ENCODE measurements at places on chromosomes 1 and 21. TPM values are rescaled to one million over a fixed set of nuclear protein-coding genes. Genes with fewer than 3 reads are reported as not detected.

DNA sequence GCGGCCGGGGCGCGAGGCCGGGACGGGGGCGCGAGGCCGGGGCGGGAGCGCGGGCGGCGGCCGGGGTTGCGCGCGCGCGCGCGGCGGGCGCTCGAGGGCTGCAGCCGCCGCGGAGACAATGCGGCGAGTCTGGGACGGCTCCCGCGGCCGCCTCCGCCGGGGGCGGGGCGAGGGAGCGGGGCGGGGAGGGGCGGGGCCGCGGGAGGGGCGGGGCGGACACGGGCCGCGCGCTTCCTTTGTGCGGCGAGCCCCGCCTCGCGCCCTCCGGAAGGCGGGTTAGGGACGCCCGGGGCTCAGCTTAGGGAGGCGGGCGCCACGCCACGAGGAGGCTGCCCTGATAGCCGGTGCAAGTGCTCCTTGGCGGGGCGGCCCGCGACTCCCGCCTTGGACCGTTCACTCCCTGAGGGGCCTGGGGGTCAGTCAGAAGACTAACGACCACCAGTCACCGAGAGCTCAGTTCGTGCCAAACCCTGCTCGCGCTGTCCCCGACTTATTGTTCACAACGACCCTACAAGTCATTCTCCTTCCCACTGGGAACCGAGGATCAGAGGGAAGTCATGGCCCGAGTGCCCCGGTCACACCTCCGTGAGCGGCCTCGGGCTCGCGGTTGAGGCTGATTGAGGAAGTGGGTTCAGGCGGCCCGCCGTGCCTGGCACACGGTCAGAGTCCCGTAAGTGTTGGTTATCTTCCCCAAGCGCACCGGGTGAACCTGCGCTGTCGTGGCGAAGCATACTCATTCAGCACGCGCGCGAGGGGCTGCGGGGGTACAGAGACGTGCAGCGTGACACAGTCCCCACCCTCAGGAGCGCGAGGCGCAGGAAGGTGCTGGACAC, 29.1 kb upstream of the A3GALT2 start:
- H3K27me3 ChIP-seq = no peaks in the 10 kb centered on the region
- H3K36me3 ChIP-seq = no peaks in the 10 kb centered on the region
- peaks cover 17% of the 10 kb centered on the region for H3K4me1 ChIP-seq
- H3K27ac ChIP-seq = peak overlapping the region; percentile 92

The C1orf56 gene
- total RNA-seq = 3.2 TPM

GRCh38 chr1:31152181-31152795, 86.8 kb upstream of the PUM1 start:
- H3K4me3 ChIP-seq = no peak overlapping the region
- DNase-seq = no peak
- no peaks in the 10 kb centered on the region for H3K27me3 ChIP-seq
- H3K36me3 ChIP-seq = no peaks in the 10 kb centered on the region
- no peak overlapping the region for H3K27ac ChIP-seq
- no peaks in the 10 kb centered on the region for H3K4me1 ChIP-seq

The CFHR2 gene
- total RNA-seq = not detected

GRCh38 chr1:189027512-189027911, 1450.2 kb downstream of the BRINP3 start:
- no peak overlapping the region for H3K4me3 ChIP-seq
- no peaks in the 10 kb centered on the region for H3K27me3 ChIP-seq
- DNase-seq = no peak

- H3K27ac ChIP-seq = no peak overlapping the region
- H3K4me3 ChIP-seq = no peak overlapping the region
- no peaks in the 10 kb centered on the region for H3K27me3 ChIP-seq
- no peaks in the 10 kb centered on the region for H3K36me3 ChIP-seq
- DNase-seq = no peak
Measured at GRCh38 chr1:119815361-119815760, 4.1 kb upstream of the REG4 start.

The PTPN22 gene
- 5.9 TPM for total RNA-seq

The ZNF648 gene
- total RNA-seq = not detected

The MARK1 gene
- 3.3 TPM for total RNA-seq

- H3K4me3 ChIP-seq = no peak overlapping the region
- no peaks in the 10 kb centered on the region for H3K27me3 ChIP-seq
- DNase-seq = no peak
- H3K27ac ChIP-seq = no peak overlapping the region
Measured at GRCh38 chr21:43300496-43301408, 126.2 kb downstream of the SIK1 start.

The ARHGEF11 gene
- 35.2 TPM for total RNA-seq

- no peak overlapping the region for H3K4me3 ChIP-seq
- H3K27me3 ChIP-seq = no peaks in the 10 kb centered on the region
- no peak overlapping the region for H3K27ac ChIP-seq
- DNase-seq = no peak
- H3K4me1 ChIP-seq = no peaks in the 10 kb centered on the region
Measured at GRCh38 chr1:247273013-247273412, 17.1 kb downstream of the VN1R5 start.

The TTC34 gene
- 0.27 TPM for total RNA-seq

DNA sequence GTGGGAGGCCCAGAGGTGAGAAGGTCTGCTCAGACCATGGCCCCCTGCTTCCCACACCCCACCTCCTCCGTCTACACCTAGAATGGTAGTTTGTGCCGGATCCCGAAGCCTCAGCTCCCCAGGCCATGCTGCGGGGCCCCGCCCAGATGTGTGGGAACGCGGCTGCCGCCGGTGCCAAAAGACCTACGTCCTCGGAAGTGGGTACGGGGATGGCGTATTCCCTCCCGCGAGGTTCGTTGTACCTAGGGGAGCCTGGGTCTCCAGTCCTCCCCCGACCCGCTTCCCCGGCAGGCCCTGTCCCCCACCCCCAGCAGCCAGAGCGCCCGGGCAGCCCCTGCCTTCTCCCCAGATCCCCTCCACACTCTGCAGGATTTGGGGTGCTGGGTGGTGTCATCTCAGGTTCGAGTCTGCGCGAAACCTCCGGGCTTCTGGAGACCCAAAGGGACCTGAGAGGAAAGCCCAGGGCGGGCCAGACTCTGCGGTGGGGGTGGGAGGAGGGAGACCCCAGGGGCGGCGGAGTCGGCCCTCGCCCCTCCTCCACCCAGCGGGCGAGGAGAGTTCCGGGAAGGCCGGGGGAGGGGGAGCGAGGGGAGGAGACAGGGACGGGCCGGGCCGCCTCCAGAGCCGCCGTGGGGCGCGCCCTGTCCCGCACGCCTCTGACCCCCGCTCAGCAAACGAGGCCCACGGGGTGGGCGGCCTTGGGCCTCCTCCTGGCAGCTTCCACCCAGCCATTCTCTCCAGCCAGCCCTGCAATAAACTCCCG, 6.2 kb upstream of the PRDM16 start:
- DNase-seq = no peak
- H3K4me3 ChIP-seq = no peak overlapping the region
- H3K27me3 ChIP-seq = peaks cover 67% of the 10 kb centered on the region
- H3K27ac ChIP-seq = no peak overlapping the region

DNA sequence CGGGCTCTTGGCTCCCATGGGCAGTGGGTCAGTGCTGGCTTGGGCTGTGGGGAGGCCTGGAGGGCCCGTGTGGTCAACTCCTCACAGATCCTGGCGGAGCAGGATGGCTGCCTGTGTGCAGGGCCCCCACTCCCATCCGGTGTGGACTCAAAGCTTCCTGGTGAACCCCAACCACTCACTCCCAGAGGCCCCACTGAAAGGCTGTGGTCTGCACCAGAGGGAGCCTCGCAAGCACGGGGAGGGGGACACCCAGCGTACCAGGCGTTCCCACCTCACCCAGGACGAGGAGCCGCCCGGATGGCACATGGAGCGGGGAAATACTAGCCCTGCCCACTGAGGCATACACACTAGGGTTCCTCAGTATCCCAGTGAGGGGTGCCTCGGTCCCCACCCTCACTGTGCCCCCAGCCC, 75.4 kb upstream of the ACTRT2 start:
- no peaks in the 10 kb centered on the region for H3K27me3 ChIP-seq
- no peak overlapping the region for H3K27ac ChIP-seq
- H3K4me3 ChIP-seq = no peak overlapping the region
- no peaks in the 10 kb centered on the region for H3K36me3 ChIP-seq

DNA sequence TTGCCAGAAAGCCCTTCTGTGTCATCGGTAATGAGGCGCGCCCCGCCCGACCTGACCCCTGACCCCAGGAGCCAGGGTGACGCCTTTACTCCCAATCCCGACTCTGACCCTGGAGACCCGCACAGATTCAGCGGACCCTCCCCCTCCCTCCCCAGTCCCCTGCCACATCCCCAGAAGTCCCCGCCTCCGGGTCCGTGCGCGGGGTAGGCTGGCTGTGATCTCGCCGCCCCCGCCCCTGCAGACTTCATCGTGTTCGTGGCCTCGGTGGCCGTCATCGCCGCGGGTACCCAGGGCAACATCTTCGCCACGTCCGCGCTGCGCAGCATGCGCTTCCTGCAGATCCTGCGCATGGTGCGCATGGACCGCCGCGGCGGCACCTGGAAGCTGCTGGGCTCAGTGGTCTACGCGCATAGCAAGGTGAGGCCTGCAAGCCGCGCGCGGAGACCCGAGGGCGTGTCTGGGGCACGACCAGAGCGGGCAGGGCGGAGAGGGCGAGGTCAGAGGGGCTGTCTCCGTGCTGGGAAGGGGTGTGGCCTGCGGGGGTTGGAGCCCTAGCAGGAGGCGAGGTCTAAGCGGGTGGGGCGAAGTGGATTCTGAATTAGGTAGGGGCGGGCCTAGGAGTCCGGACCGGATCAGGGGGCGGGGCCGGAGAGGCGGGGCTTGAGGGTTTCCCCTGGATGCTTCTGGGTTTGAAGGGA, 34.8 kb downstream of the KCNQ4 start:
- no peaks in the 10 kb centered on the region for H3K4me1 ChIP-seq
- H3K4me3 ChIP-seq = peak overlapping the region; percentile 40
- H3K27ac ChIP-seq = no peak overlapping the region
- no peaks in the 10 kb centered on the region for H3K36me3 ChIP-seq

DNA sequence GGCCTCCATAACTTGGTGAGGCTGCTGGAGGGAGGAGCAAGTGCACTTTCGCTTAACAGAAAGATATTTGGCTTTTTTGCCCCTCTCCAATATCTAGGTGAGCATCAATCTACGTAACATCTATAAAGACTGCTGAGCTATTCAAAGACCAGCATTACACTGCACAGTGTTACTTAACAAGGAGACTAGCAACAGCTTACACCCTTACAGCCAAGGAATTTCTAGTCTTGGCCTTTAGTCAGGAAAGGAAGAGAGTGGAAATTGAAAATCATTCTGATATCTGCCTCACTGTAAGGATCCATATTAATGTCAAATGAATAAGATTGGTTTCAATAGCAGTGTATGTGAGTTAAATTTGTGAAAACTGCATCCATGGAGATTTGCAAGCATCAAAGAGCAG, 163.9 kb upstream of the DUSP10 start:
- no peak overlapping the region for H3K4me3 ChIP-seq

DNA sequence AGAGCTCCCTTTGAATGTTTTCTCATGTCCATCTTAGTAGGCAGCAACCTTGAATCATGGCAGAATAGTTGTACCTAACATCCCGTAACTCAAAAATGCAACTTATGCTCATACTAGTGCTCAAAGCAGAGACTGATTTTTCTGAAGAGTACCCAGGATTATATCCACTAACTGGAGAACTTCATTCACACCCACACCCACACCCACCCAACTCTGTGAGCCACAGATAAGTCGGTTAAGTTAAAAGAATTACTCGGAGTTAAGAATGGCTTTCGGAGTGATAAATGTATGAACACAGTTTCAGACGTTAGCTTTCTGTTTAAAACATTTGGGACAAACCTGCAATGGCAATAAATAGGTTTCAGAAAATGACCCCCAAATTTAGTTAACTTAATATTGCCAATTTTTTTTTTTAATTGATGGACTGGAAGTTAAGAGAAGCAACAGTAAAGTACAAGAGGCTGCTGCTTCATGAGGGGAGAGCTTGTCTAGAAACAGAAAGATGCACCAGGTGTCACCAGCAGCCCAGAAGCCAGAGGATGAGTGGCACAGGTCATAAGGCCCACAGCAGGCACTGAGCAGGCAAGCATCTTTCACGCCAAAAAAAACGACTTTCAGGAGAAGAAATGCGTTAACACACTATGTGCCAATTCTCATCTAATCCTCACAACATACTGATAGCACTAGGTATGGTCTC, 48.4 kb upstream of the C1orf198 start:
- no peak for DNase-seq
- H3K27me3 ChIP-seq = no peaks in the 10 kb centered on the region
- no peak overlapping the region for H3K27ac ChIP-seq
- peaks cover 4% of the 10 kb centered on the region for H3K36me3 ChIP-seq
- no peak overlapping the region for H3K4me3 ChIP-seq

GRCh38 chr21:41632748-41633475, 125.0 kb upstream of the TMPRSS2 start:
- no peak for DNase-seq
- H3K4me3 ChIP-seq = no peak overlapping the region
- no peak overlapping the region for H3K27ac ChIP-seq
- H3K4me1 ChIP-seq = no peaks in the 10 kb centered on the region
- no peaks in the 10 kb centered on the region for H3K27me3 ChIP-seq

The HCN3 gene
- 12.8 TPM for total RNA-seq

DNA sequence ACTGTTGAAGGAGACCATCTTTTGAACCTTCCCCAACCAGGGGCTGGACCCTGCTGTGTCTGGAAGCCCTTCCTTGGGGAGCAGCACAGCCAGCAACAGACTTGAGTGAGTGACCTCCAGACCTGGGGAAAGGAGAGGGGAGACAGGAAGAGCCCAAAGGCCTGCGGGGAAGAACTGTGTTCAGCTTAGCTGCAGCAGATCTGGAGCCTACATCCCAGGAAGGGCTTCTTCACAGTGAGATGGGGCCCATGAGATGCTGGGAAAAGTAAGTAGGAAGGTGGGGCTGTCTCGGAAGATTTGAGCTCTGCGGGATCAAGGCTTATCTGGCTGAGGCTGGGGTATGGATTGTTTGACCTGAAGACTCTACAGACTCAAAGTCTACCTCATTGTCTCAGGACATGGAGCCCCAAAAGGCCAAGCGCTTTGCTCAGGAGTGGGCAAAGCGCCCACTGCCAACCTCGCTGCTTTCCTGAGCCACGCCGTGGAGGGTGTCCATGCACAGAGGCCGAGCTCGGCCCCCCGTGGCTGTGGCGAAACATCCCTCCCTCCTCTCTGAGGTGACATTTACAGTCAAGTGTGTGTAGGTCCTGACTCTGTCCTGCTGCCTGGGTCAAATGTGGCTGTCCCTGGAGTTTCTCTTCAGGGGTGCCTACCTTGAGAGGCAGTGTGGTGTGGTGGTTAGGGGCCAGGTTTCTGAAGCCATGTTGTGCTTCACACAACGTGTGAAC, 24.5 kb downstream of the SPOCD1 start:
- no peak overlapping the region for H3K27ac ChIP-seq
- H3K4me1 ChIP-seq = no peaks in the 10 kb centered on the region
- H3K4me3 ChIP-seq = no peak overlapping the region
- H3K27me3 ChIP-seq = no peaks in the 10 kb centered on the region

GRCh38 chr1:69175053-69175452, 392.7 kb upstream of the LRRC7 start:
- no peak overlapping the region for H3K4me3 ChIP-seq
- DNase-seq = no peak
- H3K27me3 ChIP-seq = no peaks in the 10 kb centered on the region
- no peaks in the 10 kb centered on the region for H3K4me1 ChIP-seq

GRCh38 chr1:25206201-25206600, 26.1 kb downstream of the SYF2 start:
- DNase-seq = no peak
- no peaks in the 10 kb centered on the region for H3K36me3 ChIP-seq
- H3K4me1 ChIP-seq = no peaks in the 10 kb centered on the region
